Immature natural killer cell (primary cell): ENCODE measurements at places on chromosomes 13 and 19.

GRCh38 chr19:54608792-54609191 is 15.4 kb downstream of the LILRA1 start:
- H3K36me3 ChIP-seq: peaks cover 3% of the 10 kb centered on the region
- H3K27me3 ChIP-seq: peaks cover 14% of the 10 kb centered on the region
- H3K27ac ChIP-seq: no peak overlapping the region
- no peak for DNase-seq
- no peak overlapping the region for H3K4me3 ChIP-seq

- H3K27ac ChIP-seq: peak within 1 kb of the TSS; percentile 90
- no peaks in the 10 kb centered on the region for H3K36me3 ChIP-seq
- H3K27me3 ChIP-seq: peaks cover 24% of the 10 kb centered on the region
- peaks cover 45% of the 10 kb centered on the region for H3K4me1 ChIP-seq
- H3K4me3 ChIP-seq: peak within 1 kb of the TSS; percentile 95
- peak; percentile 83 for DNase-seq
These were observed at the start of gene LRCH1 for GRCh38 chr13:46552889-46553520. Gene LRCH1 (plus strand): TSS chr13:46553170. CDS start chr13:46553397, 227 bp downstream.

DNA sequence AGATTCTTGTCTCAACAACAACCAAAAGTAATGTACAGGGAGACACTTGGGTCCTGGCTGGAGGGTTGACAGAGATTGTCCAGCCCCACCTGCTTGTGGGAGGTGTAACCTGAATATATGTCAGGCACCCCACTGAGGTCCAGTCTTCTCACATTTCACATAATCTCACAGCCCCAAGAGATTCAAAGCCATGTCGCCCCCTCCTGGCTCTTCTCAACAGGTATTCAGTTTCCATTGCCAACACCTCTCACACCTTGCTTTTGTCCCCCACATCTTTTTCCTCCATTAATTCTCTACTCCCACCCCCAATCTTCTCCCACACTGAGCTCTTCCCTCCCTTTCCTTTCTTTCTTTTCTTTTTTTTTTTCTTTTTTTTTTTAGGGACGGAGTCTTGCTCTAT is 11.2 kb downstream of the UNC13A start:
- DNase-seq: no peak
- H3K36me3 ChIP-seq: no peaks in the 10 kb centered on the region
- peaks cover 19% of the 10 kb centered on the region for H3K4me1 ChIP-seq
- peaks cover 7% of the 10 kb centered on the region for H3K27me3 ChIP-seq

GRCh38 chr13:51380269-51380668 is 40.8 kb downstream of the SERPINE3 start:
- DNase-seq: no peak
- H3K27ac ChIP-seq: no peak overlapping the region
- no peak overlapping the region for H3K4me3 ChIP-seq
- peaks cover 17% of the 10 kb centered on the region for H3K36me3 ChIP-seq
- H3K27me3 ChIP-seq: no peaks in the 10 kb centered on the region

DNA sequence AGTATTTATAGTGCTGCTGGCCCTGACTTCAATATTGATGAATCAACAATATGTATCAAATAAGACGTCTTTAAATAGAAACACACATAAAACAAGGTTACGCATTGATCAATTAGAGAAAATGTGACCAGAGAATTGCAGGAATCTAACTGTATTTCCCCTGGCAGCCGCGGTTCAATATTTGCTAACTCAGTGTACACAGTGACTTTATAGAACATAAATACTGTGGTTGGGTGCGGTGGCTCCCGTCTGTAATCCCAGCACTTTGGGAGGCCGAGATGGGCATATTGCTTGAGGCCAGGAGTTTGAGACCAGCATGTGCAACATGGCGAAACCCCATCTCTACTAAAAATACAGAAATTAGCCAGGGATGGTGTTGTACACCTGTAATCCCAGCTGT is 22.8 kb upstream of the UPF3A start:
- no peak overlapping the region for H3K27ac ChIP-seq
- DNase-seq: no peak
- H3K4me3 ChIP-seq: no peak overlapping the region
- H3K27me3 ChIP-seq: peaks cover 6% of the 10 kb centered on the region

GRCh38 chr13:89988206-89988605 is 1359.3 kb upstream of the MIR17HG start:
- no peak overlapping the region for H3K27ac ChIP-seq
- no peaks in the 10 kb centered on the region for H3K36me3 ChIP-seq
- H3K4me1 ChIP-seq: no peaks in the 10 kb centered on the region
- H3K27me3 ChIP-seq: no peaks in the 10 kb centered on the region
- no peak for DNase-seq

- DNase-seq: peak; percentile 57
- H3K4me3 ChIP-seq: peak overlapping the region; percentile 51
- H3K4me1 ChIP-seq: peaks cover 21% of the 10 kb centered on the region
- peaks cover 5% of the 10 kb centered on the region for H3K36me3 ChIP-seq
- H3K27me3 ChIP-seq: no peaks in the 10 kb centered on the region
These were observed 103.7 kb upstream of the EDNRB start for GRCh38 chr13:78022164-78022877.

- no peak for DNase-seq
- no peaks in the 10 kb centered on the region for H3K36me3 ChIP-seq
- no peaks in the 10 kb centered on the region for H3K27me3 ChIP-seq
- H3K27ac ChIP-seq: no peak overlapping the region
These were observed 1212.0 kb downstream of the PCDH17 start for GRCh38 chr13:58843567-58843966.

DNA sequence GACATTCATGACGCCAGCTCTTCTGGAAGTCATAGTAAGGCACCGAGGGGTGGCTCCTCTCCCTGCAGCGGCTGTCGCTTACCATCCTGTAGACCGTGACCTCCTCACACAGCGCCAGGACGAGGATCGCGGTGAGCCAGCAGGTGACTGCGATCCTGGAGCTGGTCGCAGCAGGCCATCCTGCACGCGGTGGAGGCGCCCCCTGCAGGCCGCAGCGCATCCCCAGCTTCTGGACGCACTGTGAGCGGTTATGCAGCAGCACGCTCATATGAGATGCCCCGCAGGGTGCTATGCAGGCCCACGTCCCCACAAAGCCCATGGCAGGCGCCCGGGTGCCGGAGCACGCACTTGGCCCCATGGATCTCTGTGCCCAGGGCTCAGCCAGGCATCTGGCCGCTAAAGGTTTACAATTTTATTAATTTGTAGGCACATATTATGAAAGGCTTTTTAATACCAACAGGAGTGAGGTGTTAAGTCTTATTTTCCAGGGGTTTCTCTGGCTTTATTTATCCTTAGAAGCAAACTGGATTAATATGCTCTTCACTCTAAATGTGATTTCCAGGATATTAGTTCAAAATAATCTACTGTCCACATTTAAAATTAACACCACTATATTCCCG is 35.6 kb upstream of the PSPC1 start:
- peaks cover 27% of the 10 kb centered on the region for H3K36me3 ChIP-seq
- H3K4me3 ChIP-seq: no peak overlapping the region
- H3K27me3 ChIP-seq: peaks cover 3% of the 10 kb centered on the region
- DNase-seq: no peak
- H3K27ac ChIP-seq: peak overlapping the region; percentile 85

DNA sequence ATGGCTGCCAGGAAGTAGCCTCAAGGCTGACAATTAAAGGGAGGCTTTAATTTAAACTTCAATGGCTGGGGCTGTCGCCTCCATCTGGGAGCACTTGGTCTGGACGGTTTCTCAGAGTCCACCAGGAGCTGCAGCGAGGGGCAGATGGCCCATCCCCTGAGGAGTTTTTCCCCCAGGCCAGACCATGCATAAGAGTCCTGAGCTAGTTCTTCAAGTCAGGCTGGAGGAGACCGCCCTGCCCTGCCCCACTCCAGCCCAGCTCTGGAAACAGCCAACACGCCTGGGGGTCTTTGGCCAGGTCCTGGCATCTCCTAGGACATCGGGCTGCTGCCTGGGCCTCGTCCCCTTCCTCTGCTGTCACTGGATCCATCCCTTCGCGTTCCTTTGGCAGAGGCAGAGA is 5.3 kb upstream of the ACTN4 start:
- H3K4me1 ChIP-seq: peaks cover 9% of the 10 kb centered on the region
- no peak overlapping the region for H3K4me3 ChIP-seq
- no peaks in the 10 kb centered on the region for H3K36me3 ChIP-seq
- peaks cover 1% of the 10 kb centered on the region for H3K27me3 ChIP-seq

DNA sequence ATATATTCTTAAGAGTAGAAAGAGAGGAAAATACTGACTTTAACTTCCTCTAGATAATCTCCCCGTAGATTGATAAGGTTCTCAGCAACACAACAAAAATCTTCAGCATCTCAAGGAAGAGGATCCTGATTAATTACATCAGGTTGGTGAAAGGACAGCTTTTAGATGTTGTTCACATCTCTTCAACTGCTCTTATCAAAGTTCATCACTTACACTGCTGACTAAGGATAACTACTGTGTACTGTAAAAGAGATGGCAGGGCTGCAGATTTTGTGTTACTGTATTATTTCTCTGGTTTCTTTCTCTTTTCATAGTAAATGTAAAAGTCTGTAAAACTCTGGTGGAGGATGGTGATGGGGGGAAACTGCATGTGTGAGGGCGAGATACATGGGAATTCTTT is 133.7 kb downstream of the PCDH9 start:
- H3K27me3 ChIP-seq: no peaks in the 10 kb centered on the region
- no peaks in the 10 kb centered on the region for H3K36me3 ChIP-seq
- no peak overlapping the region for H3K27ac ChIP-seq
- no peak overlapping the region for H3K4me3 ChIP-seq

DNA sequence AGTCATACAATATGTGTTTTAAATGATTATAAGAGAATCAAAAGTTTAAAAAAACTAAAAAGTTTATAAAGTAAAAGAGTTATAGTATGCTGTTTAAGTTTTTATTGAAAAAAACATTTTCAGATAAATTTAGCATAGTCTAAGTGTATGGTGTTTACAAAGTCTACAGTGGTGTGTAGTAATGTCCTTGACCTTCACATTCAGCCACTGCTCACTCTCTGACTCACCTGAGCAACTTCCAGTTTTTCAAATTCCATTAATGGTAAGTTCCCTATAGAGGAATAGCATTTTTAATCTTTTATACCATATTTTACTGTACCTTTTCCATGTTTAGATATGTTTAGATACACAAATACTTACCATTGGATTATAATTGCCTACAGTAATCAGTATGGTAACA is 842.4 kb upstream of the KLHL1 start:
- no peaks in the 10 kb centered on the region for H3K36me3 ChIP-seq
- no peaks in the 10 kb centered on the region for H3K27me3 ChIP-seq
- no peak overlapping the region for H3K27ac ChIP-seq
- H3K4me1 ChIP-seq: no peaks in the 10 kb centered on the region
- DNase-seq: no peak

DNA sequence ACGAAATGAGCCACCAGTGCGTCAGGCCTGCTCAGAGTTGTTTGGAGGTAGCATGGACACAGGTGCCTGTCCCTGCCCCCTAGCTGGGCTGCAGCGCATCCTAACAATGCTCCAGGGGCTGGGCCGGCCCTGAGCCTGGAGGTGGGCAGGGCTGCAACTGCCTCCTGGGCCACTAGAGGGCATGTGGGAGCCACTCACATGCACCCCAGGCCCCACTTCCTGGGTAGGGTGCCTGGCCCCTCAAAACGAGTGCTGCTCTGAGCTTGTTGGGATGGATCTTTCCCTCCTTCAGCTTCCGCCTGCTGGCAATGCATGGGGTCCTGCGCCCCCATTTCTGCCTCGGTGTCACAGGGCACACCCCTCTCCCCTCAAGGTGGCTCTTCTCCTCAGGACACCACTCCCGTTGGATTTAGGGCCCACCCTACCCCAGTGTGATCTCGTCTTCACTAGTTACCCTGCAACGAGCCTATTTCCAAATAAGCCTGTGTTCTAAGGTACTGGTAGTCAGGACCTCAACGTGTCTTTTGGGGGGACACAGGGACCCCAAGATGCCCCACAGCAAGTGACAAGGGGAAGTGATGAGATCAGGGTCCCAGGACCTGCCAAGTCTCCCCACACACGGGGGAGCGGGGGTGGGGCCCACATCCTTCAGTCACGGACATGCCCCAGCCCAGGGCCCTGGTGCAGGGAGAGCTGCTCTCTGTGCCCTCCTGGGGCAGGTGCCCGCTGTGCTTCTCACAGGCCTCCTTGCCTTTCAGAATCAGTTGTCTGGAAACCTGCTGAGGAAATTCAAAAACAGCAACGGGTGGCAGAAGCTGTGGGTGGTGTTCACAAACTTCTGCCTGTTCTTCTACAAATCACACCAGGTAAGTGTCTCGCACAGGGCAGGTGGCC is 131.3 kb downstream of the STK24 start:
- H3K4me1 ChIP-seq: peaks cover 7% of the 10 kb centered on the region
- no peak overlapping the region for H3K4me3 ChIP-seq
- H3K36me3 ChIP-seq: peaks cover 7% of the 10 kb centered on the region
- H3K27me3 ChIP-seq: peaks cover 2% of the 10 kb centered on the region
- H3K27ac ChIP-seq: peak overlapping the region; percentile 62

DNA sequence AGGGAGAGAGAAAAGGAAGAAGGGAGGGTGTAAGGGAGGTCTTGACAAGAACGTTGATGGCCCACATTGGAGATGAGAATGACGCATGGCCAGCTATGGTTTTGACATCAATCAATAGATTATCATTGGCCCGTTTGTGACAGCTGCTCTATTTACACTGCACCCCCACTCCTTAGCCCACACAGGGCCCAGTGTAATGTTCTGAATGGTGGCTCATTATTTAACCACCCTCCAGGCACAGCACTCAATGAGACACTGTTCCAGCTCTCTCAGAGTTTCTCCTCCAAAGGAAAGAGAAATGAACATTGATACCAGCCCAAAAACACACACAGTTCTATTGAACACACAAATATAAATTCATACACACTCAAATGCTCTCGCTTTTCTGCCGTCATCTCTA is 173.0 kb upstream of the IPO5 start:
- peaks cover 8% of the 10 kb centered on the region for H3K27me3 ChIP-seq
- H3K4me1 ChIP-seq: no peaks in the 10 kb centered on the region
- H3K36me3 ChIP-seq: no peaks in the 10 kb centered on the region
- DNase-seq: no peak

- no peak overlapping the region for H3K4me3 ChIP-seq
- no peak for DNase-seq
- H3K36me3 ChIP-seq: no peaks in the 10 kb centered on the region
- H3K27ac ChIP-seq: no peak overlapping the region
These were observed 73.9 kb upstream of the OXGR1 start for GRCh38 chr13:97068151-97068550.

- no peaks in the 10 kb centered on the region for H3K4me1 ChIP-seq
- no peaks in the 10 kb centered on the region for H3K36me3 ChIP-seq
- no peak overlapping the region for H3K27ac ChIP-seq
These were observed 554.0 kb upstream of the SPRY2 start for GRCh38 chr13:80894917-80895316.
